ENCODE measurements at places on chromosomes 3 and 15.

GRCh38 chr3:44259404-44259803, 17.7 kb downstream of the TOPAZ1 start:
- H3K36me3 ChIP-seq: no peaks in the 10 kb centered on the region
- H3K27me3 ChIP-seq: peaks cover 17% of the 10 kb centered on the region
- no peak overlapping the region for H3K4me3 ChIP-seq

DNA sequence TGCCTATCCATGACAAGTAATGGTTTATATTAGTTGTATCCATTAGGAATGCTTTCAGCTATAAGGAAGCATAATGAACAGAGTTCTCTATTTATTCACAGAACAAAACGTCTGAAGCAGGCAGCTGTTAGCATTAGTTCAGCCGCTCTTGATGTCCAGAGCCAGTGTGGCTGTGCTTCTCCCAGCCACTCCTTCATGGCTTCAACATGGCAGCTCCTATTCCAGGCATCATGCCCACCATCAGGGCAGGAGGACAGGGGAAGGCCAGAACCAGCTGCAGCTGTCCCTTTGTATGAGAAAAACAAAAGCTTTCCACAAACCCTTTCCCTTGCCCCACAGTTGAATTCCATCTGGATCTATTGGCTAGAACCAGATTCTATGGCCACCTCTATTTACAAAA, 12.9 kb upstream of the SNRK start:
- peaks cover 10% of the 10 kb centered on the region for H3K4me1 ChIP-seq
- H3K27ac ChIP-seq: no peak overlapping the region
- no peak overlapping the region for H3K4me3 ChIP-seq
- DNase-seq: no peak

GRCh38 chr15:99961011-99961441, 227.8 kb upstream of the LYSMD4 start:
- no peaks in the 10 kb centered on the region for H3K36me3 ChIP-seq
- H3K4me1 ChIP-seq: no peaks in the 10 kb centered on the region
- no peak overlapping the region for H3K4me3 ChIP-seq
- peaks cover 4% of the 10 kb centered on the region for H3K27me3 ChIP-seq

DNA sequence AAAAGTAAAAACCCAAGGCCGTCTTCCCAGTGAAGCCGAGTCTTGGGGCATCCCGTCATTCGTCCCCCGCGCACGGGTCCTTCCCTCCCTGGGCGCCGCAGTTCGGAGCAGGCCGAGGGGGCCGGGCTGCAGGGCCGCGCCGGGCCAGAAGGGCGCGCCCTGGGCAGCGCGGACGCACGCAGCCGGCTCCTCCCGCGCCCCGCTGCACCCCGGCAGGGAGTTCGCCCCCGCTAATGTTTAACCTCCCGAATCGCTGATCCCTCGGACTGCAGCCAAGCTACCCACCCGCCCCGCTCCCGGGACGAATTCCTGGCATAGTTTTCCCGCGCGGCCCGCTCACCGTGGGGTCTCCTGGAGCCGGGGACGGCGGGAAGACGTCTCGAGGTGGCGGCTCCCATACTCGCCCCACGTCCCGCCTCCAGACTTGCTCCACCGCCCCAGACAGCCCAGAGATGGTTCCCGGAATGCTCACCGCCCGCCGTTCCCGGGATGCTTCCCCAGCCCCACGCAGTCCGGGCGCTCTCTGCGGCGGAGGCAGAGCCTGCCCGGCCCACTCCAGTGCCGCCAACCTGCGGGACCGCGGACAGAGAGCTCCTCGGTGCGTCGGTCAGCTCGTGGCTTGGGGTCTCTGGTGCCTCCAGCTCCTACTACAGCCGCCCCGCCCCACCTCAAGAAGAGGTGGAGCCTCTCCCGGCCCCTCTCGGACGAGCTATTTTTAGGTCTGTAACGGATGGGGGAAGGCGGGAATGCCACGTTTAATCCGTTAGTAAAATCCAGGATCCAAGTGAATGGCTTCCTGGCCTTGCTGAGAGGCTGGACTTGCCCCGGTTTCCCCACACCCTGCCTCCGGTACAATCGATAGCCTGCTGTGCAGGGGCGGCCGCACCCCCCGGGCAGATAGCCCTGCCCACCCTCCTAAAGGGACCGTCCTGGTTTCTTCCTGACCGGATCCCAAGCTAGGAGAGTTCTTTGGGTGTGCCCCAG, at the start of gene DZIP1L:
Gene DZIP1L (minus strand): TSS at position 621 of the 984 bp plus-strand sequence. CDS start 11,637 bp downstream, outside the sequence.
- H3K4me1 ChIP-seq: peaks cover 8% of the 10 kb centered on the region
- DNase-seq: peak; percentile 29
- H3K27me3 ChIP-seq: peaks cover 34% of the 10 kb centered on the region
- H3K36me3 ChIP-seq: no peaks in the 10 kb centered on the region
- no peak within 1 kb of the TSS for H3K27ac ChIP-seq

DNA sequence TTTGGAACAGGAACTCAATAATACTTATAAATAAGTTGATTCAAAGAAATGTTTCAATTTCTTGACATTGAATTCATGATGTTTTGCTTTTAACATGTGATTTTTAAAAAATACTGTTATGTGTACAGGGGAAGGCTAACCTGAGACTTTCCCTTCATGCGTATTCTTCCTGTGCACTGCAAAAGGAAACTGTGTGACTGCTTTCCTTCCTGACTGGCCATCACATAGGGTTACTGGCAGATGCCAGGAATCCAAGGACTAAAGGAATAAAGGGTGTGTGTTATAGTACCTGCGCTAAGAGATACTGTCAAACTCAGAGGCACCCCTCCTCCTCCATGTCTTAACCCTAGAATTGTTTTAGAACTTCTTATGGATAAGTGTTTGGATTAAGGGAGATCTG, 236.0 kb downstream of the UBE2E2 start:
- H3K27ac ChIP-seq: peak overlapping the region; percentile 4
- no peak for DNase-seq
- peaks cover 3% of the 10 kb centered on the region for H3K36me3 ChIP-seq
- no peak overlapping the region for H3K4me3 ChIP-seq

GRCh38 chr15:55741833-55742497, 987 bp downstream of the PRTG start:
- peaks cover 3% of the 10 kb centered on the region for H3K4me1 ChIP-seq
- H3K27me3 ChIP-seq: peaks cover 35% of the 10 kb centered on the region
- DNase-seq: no peak

DNA sequence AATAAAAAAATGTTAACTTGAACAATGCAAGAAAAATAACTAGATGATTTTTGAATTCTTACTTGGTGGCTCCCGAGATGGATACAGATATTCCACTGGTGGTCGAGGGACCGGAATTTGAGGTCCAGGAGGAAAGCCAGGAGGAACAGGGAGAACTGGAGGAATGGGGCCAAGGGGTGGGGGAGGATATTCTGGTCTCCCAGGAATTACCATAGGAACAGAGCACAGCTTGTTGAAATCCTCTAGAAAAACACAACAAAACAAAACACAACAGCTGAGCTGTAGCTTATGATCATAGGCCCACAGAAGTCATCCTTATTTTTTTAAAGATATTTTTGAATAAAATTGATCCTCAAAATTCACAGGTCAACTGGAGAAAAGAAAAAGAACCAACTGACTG, 129.4 kb downstream of the FBN1 start:
- DNase-seq: no peak
- H3K36me3 ChIP-seq: no peaks in the 10 kb centered on the region
- no peak overlapping the region for H3K4me3 ChIP-seq
- H3K4me1 ChIP-seq: no peaks in the 10 kb centered on the region
- no peak overlapping the region for H3K27ac ChIP-seq

DNA sequence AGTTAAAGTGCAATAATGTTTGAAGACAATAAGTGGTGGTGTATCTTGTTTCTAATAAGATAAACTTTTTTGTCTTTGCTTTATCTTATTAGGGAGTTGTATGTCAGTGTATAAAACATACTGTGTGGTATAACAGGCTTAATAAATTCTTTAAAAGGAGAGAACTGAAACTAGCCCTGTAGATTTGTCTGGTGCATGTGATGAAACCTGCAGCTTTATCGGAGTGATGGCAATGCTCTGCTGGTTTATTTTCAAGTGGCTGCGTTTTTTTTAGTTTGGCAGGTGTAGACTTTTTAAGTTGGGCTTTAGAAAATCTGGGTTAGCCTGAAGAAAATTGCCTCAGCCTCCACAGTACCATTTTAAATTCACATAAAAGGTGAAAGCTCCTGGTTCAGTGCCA, 2.7 kb downstream of the RPL15 start:
- no peak for DNase-seq
- H3K27me3 ChIP-seq: peaks cover 5% of the 10 kb centered on the region
- peaks cover 45% of the 10 kb centered on the region for H3K4me1 ChIP-seq
- H3K36me3 ChIP-seq: peaks cover 47% of the 10 kb centered on the region
- peak overlapping the region; percentile 40 for H3K4me3 ChIP-seq

- H3K27ac ChIP-seq: no peak overlapping the region
- peaks cover 76% of the 10 kb centered on the region for H3K27me3 ChIP-seq
- H3K36me3 ChIP-seq: no peaks in the 10 kb centered on the region
- peaks cover 6% of the 10 kb centered on the region for H3K4me1 ChIP-seq
- H3K4me3 ChIP-seq: no peak overlapping the region
These were observed 1.1 kb upstream of the TPM1 start for GRCh38 chr15:63041402-63041973.

DNA sequence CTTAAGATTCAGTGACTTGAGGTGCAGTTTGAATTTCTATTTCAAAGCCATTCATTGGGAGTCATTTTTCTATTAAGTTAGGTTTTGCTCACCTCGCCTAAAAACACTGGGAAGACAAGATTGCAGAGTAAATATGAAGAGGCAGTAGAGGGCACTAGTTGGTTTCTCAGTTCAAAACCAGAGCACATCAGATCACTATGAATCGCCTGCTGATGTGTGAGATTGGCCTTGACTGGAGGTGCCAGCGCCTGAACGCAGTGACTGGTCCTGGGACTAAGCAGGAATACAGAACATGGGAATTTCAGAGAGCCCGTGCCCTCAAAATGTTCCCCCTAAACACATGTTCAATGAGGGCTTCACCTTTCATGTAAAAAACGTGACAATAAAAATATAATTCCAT, 229.0 kb downstream of the ITPR1 start:
- H3K27ac ChIP-seq: peak overlapping the region; percentile 66
- H3K27me3 ChIP-seq: no peaks in the 10 kb centered on the region
- peaks cover 46% of the 10 kb centered on the region for H3K36me3 ChIP-seq
- H3K4me3 ChIP-seq: no peak overlapping the region
- DNase-seq: peak; percentile 61

DNA sequence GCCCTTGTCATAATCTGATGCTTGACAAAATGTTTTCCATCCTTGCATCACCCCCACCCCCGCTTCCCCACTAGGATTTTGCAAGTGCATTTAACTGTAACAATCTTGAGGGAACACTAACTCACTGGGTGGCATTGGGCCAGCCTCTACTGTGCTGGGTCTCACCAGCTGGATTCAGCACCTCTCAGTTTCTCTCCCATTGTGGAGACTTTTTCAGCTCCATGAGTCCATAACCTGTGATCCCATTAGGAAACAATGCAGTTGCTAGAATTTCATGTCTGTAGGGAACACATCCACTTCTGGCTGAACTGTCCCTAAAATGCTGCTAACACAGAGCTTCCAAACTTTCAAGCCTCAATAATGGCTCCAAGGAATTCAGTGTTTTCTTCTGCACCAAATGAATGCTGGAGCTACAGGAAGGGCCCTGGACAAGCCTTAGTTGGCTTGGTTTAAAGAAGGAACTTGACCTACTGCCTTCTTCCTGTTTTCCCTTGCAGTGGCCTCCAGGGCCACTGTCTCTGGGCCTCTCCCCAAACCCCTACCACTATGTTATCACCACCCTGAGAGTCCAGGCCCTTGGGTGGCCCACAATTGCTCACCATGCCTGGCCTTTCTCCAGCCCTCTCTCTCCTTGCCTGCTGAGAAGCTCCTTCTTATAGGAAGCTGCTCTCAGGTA, 15.6 kb downstream of the CYP19A1 start:
- no peak overlapping the region for H3K27ac ChIP-seq
- peaks cover 8% of the 10 kb centered on the region for H3K27me3 ChIP-seq
- no peaks in the 10 kb centered on the region for H3K36me3 ChIP-seq
- no peak overlapping the region for H3K4me3 ChIP-seq
- no peaks in the 10 kb centered on the region for H3K4me1 ChIP-seq

DNA sequence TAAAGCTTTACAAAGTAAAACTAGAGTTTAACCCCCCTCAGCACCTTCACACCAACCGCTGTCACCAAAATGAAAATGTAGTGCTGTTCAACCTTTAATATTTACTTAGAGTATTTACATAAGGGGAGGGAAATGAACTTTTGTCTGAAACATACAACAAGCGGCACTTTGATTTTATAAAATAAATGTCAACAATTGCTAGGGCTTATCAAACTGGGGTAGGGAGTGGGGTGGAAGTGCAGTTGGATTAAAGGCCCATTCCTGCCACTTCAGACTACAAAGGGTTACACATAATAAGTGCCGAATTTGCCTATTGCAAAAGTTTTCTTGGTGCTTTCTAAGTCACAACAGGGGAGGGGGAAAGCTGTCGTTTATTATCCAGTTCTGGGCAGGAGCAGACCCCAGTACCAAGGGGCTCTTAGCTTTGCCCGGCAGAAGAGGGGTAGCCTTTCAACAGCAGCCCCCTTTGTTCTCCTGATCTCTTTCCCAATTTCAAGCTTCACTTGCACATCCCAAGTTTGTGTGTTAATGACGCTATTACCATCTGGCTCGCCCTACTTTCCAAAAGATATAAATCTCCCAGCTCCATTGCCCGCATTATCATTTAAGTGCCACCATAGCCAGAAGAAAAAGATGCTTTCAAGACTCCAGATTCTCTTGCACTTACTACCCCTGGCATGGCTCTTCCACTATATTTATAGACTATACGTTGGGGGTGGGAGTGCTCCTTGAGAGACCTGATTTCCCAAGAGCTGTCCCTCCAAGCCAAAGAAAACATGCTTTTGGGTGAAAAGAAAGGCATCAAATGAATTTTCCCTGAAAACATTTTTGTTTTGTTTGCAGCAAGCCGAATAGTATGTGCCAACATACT, 17.0 kb downstream of the SOX2 start:
- peaks cover 24% of the 10 kb centered on the region for H3K36me3 ChIP-seq
- no peak overlapping the region for H3K27ac ChIP-seq
- peaks cover 8% of the 10 kb centered on the region for H3K4me1 ChIP-seq
- peaks cover 65% of the 10 kb centered on the region for H3K27me3 ChIP-seq

GRCh38 chr3:65883613-65884012, 155.1 kb downstream of the MAGI1 start:
- no peaks in the 10 kb centered on the region for H3K36me3 ChIP-seq
- no peaks in the 10 kb centered on the region for H3K4me1 ChIP-seq
- H3K27me3 ChIP-seq: no peaks in the 10 kb centered on the region
- H3K27ac ChIP-seq: no peak overlapping the region

DNA sequence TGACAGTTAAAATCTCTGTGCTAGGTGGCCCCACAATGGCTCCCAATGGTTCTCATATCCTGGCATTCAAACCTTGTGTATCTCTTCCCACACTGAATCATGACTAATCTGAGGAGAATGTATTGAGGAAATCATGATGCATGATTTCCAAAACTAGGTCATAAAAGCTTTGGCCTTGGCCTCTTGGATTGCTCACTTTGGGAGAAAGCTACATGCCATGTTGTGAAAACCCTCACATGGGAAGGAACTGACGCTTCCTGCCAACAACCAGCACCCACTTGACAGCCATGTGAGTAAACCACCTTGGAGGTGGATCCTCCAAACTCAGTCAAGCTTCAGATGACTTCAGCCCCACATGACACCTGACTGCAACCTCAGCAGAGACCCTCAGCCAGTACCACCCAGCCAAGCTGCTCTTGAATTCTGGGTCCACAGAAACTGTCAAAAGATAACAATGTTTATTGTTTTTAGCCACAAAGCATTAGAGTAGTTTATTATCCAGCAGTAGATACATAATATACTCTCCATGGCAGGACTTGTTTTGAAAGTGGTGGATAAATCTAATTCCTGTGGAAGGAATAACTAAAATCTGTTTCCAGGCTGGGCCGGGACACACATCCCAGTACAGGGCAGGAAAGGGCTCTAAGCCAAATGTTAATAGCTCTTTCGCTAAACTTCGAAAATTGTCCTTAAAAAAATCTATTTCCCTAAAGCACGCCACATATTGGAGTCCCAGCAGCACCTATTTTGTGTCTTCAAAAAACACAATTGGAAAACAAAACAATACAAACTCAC, 1.0 kb upstream of the ZNF620 start:
- H3K36me3 ChIP-seq: peaks cover 5% of the 10 kb centered on the region
- no peaks in the 10 kb centered on the region for H3K27me3 ChIP-seq
- DNase-seq: no peak
- peak overlapping the region; percentile 43 for H3K27ac ChIP-seq
- H3K4me1 ChIP-seq: peaks cover 27% of the 10 kb centered on the region
- peak overlapping the region; percentile 94 for H3K4me3 ChIP-seq
